Calu3 (cell line): ENCODE measurements at places on chromosomes 2 and 18. TPM values are rescaled to one million over a fixed set of nuclear protein-coding genes. Genes with fewer than 3 reads are reported as not detected.

DNA sequence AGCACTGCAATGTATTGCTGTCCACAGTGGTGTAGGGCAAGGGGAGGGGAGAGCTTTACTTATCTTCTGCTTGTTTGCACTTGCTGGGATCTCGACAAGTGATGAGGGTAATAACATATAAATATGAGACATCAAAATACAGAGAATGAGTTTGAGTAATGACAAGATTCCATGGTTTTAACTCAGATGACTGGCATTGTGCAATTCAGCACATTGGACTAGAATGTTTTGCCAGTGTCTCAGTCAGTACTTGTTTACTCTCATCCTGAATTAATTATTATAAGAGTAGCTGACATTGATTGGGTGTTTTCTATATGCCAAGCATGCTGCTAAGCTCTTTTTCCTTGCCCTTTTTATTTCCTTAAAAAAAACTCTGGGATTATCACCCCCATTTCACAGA is 306.7 kb upstream of the MMADHC start:
- no peak overlapping the region for H3K4me3 ChIP-seq
- DNase-seq, result no peak
- H3K27ac ChIP-seq, result no peak overlapping the region
- no peaks in the 10 kb centered on the region for H3K4me1 ChIP-seq
- H3K27me3 ChIP-seq, result no peaks in the 10 kb centered on the region
- no peaks in the 10 kb centered on the region for H3K36me3 ChIP-seq

DNA sequence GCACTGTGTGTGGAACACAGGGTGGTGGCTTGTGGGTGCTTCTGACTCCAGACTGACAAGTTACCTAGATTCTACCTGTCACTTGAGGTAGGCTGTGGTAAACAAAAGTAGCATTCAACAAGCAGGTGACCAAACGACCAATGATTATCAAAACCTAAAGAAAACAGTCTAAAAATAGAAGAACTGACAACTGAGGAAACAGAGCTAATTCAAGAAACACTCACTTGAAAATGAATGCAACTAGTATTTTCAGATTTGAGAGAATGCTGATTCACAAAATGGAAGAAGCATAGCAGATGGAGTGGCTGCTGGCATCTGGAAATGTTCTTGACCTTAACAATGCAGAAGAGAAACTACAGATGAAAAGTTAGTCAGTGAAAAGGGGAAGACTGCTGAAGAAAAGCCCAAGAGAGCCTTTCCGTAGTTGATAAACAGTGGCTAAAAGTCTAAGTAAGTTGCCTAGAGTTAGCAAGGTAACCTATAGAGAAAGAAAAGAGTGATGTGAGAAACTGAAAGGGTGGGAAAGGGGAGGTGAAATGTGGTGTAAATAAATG is 170.4 kb downstream of the NCK2 start:
- no peak overlapping the region for H3K4me3 ChIP-seq
- peaks cover 42% of the 10 kb centered on the region for H3K4me1 ChIP-seq
- DNase-seq, result no peak
- peaks cover 8% of the 10 kb centered on the region for H3K36me3 ChIP-seq
- no peaks in the 10 kb centered on the region for H3K27me3 ChIP-seq

DNA sequence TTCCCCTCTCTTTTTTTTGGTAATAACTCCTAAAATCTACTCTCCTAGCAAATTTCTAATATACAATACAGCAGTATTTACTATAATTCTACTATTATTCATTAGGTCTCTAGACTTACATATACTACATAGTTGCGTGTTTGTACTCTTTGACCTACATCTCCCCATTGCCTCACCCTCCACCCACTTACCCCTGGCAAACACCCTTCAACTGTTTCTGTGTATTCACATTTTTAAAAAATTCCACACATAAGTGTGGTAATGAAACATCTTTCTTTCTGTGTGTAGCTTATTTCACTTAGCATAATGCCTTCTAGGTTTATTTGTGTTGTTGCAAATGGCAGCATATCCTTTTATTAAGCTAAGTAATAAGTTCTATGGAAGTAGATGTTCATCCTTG is 336.0 kb downstream of the CCDC85A start:
- no peak for DNase-seq
- H3K27me3 ChIP-seq, result no peaks in the 10 kb centered on the region
- peaks cover 25% of the 10 kb centered on the region for H3K4me1 ChIP-seq
- H3K36me3 ChIP-seq, result no peaks in the 10 kb centered on the region

SERPINB8 gene
- total RNA-seq, result 30.9 and 38.6 TPM in 2 replicates

GRCh38 chr2:15559379-15560139 is 1.6 kb downstream of the NBAS start:
- H3K36me3 ChIP-seq, result peaks cover 19% of the 10 kb centered on the region
- peak overlapping the region; percentile 96 for H3K4me3 ChIP-seq
- peaks cover 20% of the 10 kb centered on the region for H3K4me1 ChIP-seq
- H3K27me3 ChIP-seq, result no peaks in the 10 kb centered on the region

GRCh38 chr2:45986509-45986908 is 310.7 kb upstream of the EPAS1 start:
- no peaks in the 10 kb centered on the region for H3K36me3 ChIP-seq
- no peaks in the 10 kb centered on the region for H3K27me3 ChIP-seq
- no peak overlapping the region for H3K4me3 ChIP-seq
- H3K4me1 ChIP-seq, result peaks cover 2% of the 10 kb centered on the region

- DNase-seq, result no peak
- H3K4me1 ChIP-seq, result peaks cover 34% of the 10 kb centered on the region
- H3K4me3 ChIP-seq, result no peak overlapping the region
- no peak overlapping the region for H3K27ac ChIP-seq
- peaks cover 4% of the 10 kb centered on the region for H3K36me3 ChIP-seq
Observed at GRCh38 chr2:98917031-98917471, 19.0 kb downstream of the CRACDL start.

DNA sequence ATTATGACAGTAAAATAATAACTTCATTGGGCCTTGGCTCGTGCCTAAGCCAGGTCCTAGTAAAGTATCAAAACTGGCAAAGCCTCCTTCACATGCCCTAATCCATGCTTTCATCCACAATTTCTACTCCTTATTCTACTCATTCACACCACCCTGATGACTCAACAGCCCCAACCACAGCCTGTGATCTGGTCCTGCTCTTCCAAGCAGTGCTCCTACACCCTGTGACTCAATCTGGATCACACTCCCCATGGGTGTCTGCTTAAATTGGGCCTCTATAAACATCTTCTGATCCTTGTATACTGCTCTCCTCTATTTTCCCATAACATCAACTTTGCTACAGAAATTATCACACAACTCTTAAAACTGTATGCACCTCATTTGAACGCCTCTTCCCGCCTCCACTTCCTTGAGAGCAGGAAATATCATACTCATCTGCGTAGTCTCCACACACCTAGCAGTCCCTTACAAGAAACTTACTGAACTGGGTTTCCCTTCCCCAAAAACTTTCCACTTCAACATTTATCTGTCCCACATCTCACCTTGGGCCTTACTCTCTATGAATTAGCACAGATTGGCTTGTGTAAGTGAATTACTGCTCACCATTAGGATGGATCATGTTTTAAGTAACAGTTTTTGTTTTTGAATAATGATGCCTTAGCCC is 15.9 kb downstream of the GTF3C3 start:
- no peaks in the 10 kb centered on the region for H3K4me1 ChIP-seq
- DNase-seq, result no peak
- no peak overlapping the region for H3K4me3 ChIP-seq
- H3K36me3 ChIP-seq, result peaks cover 28% of the 10 kb centered on the region

GRCh38 chr18:79681484-79682387 is 2.1 kb downstream of the CTDP1 start:
- H3K4me3 ChIP-seq, result peak overlapping the region; percentile 77
- peaks cover 27% of the 10 kb centered on the region for H3K36me3 ChIP-seq
- H3K4me1 ChIP-seq, result no peaks in the 10 kb centered on the region
- H3K27me3 ChIP-seq, result no peaks in the 10 kb centered on the region

DNA sequence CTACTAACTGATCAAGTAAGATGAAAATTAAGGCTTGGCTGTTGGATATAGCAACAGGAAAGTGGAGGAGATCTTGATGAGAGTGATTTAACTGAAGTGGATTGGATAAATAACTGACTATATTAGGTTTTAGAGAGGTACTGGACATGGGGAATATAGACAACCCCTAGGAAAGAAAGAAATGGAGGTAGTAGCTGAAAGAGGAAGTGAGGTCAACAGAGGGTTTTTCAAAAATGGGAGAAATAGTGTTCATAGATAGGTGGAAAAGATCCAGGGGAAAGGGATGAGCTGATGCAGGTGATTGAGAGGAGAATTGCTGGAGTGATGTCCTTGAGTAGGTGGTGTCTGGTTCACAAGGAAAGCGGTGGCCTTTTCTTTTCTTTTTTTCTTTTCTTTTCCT is 69.9 kb upstream of the PSME4 start:
- H3K27me3 ChIP-seq, result no peaks in the 10 kb centered on the region
- peaks cover 21% of the 10 kb centered on the region for H3K4me1 ChIP-seq

- H3K27me3 ChIP-seq, result no peaks in the 10 kb centered on the region
- H3K36me3 ChIP-seq, result peaks cover 9% of the 10 kb centered on the region
- no peak overlapping the region for H3K27ac ChIP-seq
- DNase-seq, result no peak
Observed at GRCh38 chr2:240611601-240612210, 13.6 kb upstream of the GPR35 start.

DNA sequence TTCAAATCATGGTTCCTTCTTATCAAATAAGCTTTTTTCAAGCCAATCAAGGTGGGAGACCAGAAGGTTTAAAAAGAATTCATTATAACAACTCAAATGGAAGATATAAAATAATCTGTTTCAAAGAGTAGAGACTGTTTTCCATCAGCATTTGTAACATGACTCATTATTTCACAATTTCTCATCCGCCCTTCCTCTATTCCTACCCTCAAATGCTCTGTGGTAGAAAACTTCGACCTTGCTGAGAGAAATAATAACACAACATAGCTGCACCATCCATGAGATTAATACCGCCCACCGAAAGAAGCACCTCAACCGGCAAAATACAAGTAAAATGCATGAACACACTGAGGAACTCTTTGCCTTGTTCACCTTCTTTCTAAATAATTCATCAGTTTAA is 2039.2 kb upstream of the CELF4 start:
- no peak overlapping the region for H3K27ac ChIP-seq
- DNase-seq, result no peak
- no peaks in the 10 kb centered on the region for H3K27me3 ChIP-seq
- H3K4me1 ChIP-seq, result peaks cover 38% of the 10 kb centered on the region
- H3K4me3 ChIP-seq, result no peak overlapping the region

COLEC11 gene
- total RNA-seq, result not detected in 2 replicates
